ENCODE measurements at places on chromosomes 12 and 14. TPM values are rescaled to one million over a fixed set of nuclear protein-coding genes. Genes with fewer than 3 reads are reported as not detected.

RAB15 gene
- total RNA-seq, result 5.2 TPM

ZDHHC22 gene
- total RNA-seq, result not detected

GLIPR1L1 gene
- not detected for total RNA-seq

CAPZA3 gene
- total RNA-seq, result not detected

PSMC6 gene
- 97.8 TPM for total RNA-seq

GPRC5A gene
- total RNA-seq, result 56.1 TPM

CPNE6 gene
- not detected for total RNA-seq

NRL gene
- total RNA-seq, result 0.96 TPM

CDK4 gene
- total RNA-seq, result 152 TPM

IFNG-AS1 gene
- total RNA-seq, result 0.07 TPM

ZNF385A gene
- total RNA-seq, result 1.8 TPM

ALDH1L2 gene
- total RNA-seq, result 58.2 TPM

GALNT4 gene
- total RNA-seq, result 10.7 TPM

IFI27L1 gene
- 11.1 TPM for total RNA-seq

MGP gene
- 251 TPM for total RNA-seq

GALNT16 gene
- 1.7 TPM for total RNA-seq

FBLN5 gene
- 54.9 TPM for total RNA-seq

NDRG2 gene
- 1.0 TPM for total RNA-seq

CPM gene
- 3.7 TPM for total RNA-seq

DPF3 gene
- total RNA-seq, result 9.3 TPM

TXNDC16 gene
- 4.9 TPM for total RNA-seq

MIP gene
- 0.13 TPM for total RNA-seq

KRT4 gene
- total RNA-seq, result not detected

RDH12 gene
- total RNA-seq, result not detected

KLHL33 gene
- 0.03 TPM for total RNA-seq

RASSF8 gene
- 149 TPM for total RNA-seq

VASH1 gene
- total RNA-seq, result 7.7 TPM

MOAP1 gene
- total RNA-seq, result 18.8 TPM

GPR162 gene
- total RNA-seq, result 6.6 TPM

MYH6 gene
- total RNA-seq, result not detected

TAS2R7 gene
- total RNA-seq, result not detected

SPIC gene
- total RNA-seq, result not detected

SYT1 gene
- total RNA-seq, result 25.2 TPM

ADAMTS20 gene
- not detected for total RNA-seq

DLGAP5 gene
- 10.2 TPM for total RNA-seq

ANG gene
- 6.8 TPM for total RNA-seq

RNASE8 gene
- not detected for total RNA-seq

PPP2R5E gene
- 23.2 TPM for total RNA-seq

SMCO3 gene
- total RNA-seq, result 1.2 TPM

MYO1H gene
- total RNA-seq, result not detected

PRKCH gene
- total RNA-seq, result 13.1 TPM

LRP1 gene
- 1,561 TPM for total RNA-seq

RHEBL1 gene
- total RNA-seq, result 0.59 TPM

AICDA gene
- total RNA-seq, result not detected

KLRF2 gene
- total RNA-seq, result not detected

RNASE7 gene
- total RNA-seq, result not detected

AKAP5 gene
- total RNA-seq, result 0.20 TPM

DACT1 gene
- total RNA-seq, result 43.4 TPM

IL26 gene
- total RNA-seq, result 2.0 TPM

Data from smooth muscle cell of the pulmonary artery (primary cell).